Stimulated activated CD4-positive, alpha-beta T cell treated with anti-CD3 and anti-CD28 coated beads, TNF-alpha, amount 100 ng/mL, for 24 hours (primary cell): ENCODE measurements at places on chromosomes 2 and 18.

GRCh38 chr18:77136871-77137665 is 4.5 kb upstream of the MBP start:
- DNase-seq, result no peak

GRCh38 chr2:217316743-217317142 is 456.9 kb upstream of the TNP1 start:
- no peak for DNase-seq

GRCh38 chr18:14086458-14087231 is 45.6 kb downstream of the ZNF519 start:
- DNase-seq, result no peak

GRCh38 chr2:69163109-69163508 is 150.1 kb downstream of the ANTXR1 start:
- DNase-seq, result no peak

DNA sequence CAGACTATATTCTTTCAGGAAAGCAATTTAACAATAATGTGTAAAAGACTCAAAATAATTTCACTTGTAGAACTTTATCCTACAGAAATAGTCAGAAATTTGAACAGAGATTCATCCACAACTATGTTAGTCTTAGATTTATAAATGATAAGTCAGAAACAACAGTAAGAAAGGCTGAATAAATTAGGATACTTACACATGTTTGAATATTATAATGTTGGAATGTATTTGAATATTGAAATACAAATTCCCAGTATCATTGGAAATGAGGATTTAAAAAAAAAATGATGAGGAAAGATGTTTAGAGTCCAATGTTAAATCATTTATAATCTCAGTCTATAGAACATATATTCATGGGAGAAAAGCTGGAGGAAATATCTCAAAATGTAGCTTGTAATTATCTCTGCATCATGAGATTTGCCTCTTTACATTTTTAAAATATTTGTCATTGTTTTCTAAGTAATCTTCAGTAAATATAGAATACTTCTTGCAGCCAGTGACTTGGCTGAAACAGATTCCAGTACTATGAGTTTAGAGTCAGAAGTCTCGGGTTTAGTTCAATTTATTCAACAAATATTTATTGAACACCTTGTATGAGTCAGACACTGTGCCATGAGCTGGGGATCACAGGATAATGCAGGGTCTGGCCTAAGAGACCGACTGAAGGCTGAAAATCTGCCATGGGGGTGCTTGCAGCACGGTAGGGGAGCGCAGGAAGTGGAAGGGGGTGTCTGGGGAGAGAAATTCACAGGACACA is 32.3 kb downstream of the CXCR4 start:
- DNase-seq, result no peak

DNA sequence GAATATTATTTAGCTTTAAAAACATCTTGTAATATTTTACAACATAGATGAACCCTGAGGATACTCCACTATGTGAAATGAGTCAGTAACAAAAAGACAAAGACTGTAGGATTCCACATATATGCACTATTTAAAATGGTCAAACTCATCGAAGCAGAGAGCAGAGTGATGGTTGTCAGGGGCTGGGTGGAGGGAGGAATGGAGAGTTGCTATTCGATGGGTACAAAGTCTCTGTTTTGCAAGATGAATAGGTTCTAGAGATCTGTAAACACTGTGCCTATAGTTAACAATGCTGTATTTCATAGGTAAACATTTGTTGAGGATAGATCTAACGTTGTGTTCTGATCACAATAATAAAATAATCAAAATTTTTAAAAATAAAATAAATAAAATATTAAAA is 1675.9 kb upstream of the CELF4 start:
- DNase-seq, result no peak

- no peak for DNase-seq
Observed at GRCh38 chr2:224158831-224159230, 119.7 kb upstream of the SERPINE2 start.

DNA sequence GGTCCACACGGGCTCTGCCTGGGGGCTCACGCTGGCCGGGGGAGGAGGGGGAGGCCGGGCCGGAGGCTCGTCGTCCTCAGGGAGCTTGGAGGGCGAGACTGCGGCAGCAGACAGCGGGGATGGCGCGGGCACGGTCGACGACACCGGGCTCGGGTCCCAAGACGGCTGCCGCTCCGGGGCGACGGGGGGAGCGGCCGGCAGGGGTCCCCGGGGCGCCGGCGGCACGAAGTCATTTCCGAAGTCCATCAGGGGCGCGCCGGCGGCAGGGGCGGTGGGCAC is 491 bp downstream of the RTN4 start:
- no peak for DNase-seq

- DNase-seq, result no peak
Observed at GRCh38 chr18:21851327-21851961, 110.9 kb downstream of the MIB1 start.

DNA sequence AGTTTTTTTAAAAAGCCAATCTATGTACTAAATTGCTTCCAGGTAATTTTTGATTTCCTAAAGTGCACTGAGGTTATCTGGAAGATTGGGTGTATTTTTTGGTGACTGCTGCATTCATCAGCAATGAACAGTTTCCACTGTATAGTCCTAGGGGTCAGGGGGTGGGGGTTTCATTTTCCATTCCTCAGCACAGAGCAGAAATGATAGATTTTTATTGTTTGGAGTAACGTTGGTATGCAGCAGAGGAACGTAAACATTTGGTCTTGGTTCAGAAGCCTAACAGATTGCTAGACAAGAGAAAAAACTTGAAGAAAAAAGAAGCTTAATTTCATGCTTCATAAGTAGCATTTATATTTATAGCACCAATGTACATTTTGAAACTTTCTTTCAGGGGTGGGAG is 54.9 kb downstream of the ZCCHC2 start:
- DNase-seq, result no peak

DNA sequence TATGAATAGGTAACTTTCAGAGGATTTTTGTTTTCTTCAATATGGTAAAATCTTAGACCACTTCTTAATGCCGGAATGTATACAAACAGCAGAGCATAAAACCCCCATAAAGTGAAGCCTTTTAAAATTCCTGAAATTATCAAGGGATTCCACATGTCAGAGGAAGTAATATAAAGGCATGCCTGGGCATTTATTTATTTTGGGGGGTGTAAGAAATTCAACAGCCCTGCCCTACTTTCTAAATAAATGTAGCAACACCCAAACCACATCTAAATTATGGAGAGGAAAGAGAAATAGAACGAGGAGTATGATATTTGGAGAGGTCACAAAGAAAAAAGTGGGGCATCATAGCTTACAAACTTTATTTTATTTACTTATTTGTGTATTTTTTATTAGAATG is 9.9 kb downstream of the CHST9 start:
- DNase-seq, result no peak

DNA sequence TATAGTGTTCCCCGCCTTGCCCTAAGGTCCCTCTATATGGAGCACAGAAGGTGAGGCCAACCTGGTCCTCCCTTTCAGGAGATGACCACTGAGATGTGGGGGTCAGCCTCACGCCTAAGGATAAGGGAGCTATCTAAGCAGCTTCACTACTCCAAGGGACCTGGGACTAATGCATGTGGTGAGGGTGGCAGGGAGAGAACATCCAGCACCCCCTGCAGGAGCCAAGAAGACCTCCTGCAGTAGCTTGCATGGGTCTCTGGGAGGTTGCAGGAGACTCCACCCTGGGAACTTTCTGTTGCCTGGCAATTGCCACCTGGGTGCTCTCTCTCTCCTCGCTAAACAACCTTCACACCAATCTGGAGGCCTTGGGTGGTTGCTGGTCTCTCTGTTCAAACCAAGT is 93.0 kb upstream of the KLHL29 start:
- no peak for DNase-seq

GRCh38 chr2:161117506-161117905 is 42.7 kb upstream of the TANK start:
- DNase-seq, result no peak

- no peak for DNase-seq
Observed at GRCh38 chr2:168515502-168515901, 59.4 kb downstream of the CERS6 start.

GRCh38 chr2:154400563-154401290 is 297.8 kb upstream of the KCNJ3 start:
- DNase-seq, result no peak

GRCh38 chr18:74797577-74798151 is 200.0 kb downstream of the ZNF407 start:
- DNase-seq, result no peak

DNA sequence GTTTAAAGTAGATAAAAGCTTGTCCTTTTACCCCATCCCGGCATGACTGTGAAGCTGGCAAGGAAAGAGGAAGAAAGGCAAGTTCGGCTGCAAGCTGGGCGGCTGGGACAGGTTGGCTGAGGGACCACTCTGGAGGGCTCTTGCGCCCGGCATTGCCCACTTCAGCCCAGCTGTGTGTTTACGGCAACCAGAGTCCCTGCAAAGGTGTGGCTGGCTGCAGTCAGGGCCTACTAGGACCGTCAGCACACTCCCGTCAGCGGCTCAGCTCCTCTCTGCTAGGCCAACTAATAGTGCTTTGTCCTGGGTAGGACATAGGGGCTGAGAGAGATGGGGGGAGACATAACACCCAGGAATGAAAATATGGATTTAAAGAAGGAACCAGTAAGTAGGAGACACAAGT is 11.7 kb upstream of the SAP130 start:
- no peak for DNase-seq

GRCh38 chr2:231383416-231384108 is 11.9 kb upstream of the B3GNT7 start:
- no peak for DNase-seq

DNA sequence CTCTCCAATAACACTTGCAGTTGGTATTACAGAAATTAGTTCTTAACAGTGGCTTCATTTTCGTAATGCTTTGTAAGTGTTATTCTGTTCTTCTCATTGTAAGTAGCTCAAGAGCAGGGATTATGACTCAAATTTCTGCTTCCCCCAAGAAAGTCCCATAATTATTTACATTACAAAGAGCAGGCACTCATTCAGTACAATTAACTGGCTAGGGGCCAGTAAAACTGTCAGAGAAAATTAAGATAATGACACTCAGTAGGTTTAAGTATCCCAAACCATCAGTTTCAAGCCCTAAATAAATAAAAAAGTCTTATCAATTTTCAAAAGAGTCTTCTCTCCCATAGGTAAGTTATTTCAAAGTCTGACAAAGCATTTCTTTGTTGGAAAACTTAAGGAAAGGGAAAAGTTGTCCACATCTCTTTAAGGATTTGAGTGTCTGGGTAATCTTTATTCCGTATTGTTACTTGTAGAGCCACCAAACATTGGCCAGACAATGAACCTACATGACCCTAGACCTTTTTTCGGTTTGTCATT is 137.1 kb downstream of the ARHGAP28 start:
- no peak for DNase-seq

DNA sequence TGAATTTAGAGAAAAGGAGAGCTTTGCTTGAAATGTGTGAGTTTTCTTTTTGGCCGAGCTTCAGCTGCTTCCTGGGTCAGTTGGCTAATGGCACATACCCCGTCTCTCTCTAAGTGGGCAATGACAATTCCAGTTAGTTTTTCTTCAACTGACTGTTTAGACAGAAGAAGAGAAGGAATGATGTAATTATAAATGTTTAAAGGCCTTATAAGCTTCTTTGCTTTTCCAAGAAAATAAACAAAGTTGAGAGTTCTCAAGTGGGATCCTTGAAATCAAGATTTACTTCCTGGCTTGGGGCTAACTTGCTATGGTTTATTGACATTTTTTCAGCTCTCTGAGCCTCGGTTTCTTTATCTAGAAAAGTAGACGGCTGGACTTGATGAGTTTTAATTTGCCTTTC is 794.9 kb upstream of the ACVR2A start:
- DNase-seq, result no peak

DNA sequence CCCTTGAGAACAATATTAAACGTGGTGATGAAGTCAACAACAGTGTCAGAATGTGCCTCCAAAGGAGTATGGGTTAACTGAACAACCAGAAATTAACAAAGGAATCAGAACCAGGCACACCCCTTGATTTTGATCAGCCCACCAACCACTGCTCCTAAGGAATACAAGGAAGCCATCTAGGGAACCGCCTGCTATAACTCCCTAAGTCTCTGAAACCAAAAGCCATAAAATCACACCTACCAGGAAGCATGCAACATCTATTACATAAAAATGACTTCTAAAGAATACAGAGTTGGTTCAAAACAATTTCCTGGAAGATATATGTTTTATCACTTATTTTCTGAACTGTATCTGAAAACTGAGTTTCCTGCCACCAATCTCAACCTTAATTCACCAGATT is 360.0 kb downstream of the EPHA4 start:
- no peak for DNase-seq

DNA sequence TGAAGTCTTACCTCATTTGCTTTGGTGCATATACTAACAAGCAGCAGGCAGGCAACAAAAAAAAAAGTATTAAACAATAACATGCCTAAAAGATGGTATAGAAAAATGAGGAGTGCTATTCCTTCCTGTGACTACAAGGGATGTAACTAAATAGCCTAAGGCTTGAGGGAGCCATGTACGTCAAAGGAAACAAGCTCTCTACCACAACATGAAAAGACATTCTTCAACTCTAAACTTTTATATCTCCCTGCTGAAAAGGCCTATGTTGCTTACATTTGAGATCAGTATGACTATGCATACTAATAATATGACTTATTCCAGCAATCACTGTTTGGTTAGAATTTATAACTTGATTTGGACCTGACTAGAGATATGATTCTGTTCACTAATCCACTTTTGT is 347.9 kb downstream of the ADCYAP1 start:
- DNase-seq, result no peak
